Aorta (tissue), 5 donors: ENCODE measurements at places on chromosomes 1 and 21.

DNA sequence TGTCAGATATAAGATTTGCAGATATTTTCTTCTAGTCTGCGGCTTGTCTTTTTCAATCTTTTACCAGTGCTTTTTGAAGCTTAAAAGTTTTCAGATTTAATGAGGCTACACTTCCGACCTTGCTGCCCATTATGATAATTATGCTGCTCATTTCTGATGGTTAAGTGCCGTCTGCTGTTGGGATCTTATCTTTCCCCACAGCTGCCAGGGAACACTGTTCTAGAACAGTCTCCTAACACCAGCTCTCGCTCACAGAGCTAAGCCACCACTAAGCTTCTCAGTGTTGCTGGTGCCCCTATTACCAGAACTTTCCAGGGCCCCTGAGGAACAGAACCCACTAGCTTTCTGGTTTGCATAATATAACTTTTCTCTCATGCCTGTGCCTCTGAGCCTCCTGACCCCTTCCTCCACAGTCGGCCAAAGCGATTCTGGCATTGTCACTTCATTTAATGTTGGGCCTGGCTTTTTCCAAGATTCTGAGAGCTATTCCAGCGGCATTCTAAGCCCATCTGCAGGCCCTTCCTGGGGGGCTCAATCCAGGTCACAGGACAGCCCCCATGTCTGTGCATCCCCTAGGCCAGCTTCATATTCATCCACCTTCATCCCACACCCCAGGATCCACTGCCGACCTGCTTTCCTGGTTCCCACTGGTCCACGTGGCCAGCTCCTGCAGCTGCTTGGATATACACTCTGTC is 237.0 kb downstream of the PTPRU start:
- no peak overlapping the region for H3K4me3 ChIP-seq
- H3K27ac ChIP-seq = no peak overlapping the region
- no peaks in the 10 kb centered on the region for H3K36me3 ChIP-seq

DNA sequence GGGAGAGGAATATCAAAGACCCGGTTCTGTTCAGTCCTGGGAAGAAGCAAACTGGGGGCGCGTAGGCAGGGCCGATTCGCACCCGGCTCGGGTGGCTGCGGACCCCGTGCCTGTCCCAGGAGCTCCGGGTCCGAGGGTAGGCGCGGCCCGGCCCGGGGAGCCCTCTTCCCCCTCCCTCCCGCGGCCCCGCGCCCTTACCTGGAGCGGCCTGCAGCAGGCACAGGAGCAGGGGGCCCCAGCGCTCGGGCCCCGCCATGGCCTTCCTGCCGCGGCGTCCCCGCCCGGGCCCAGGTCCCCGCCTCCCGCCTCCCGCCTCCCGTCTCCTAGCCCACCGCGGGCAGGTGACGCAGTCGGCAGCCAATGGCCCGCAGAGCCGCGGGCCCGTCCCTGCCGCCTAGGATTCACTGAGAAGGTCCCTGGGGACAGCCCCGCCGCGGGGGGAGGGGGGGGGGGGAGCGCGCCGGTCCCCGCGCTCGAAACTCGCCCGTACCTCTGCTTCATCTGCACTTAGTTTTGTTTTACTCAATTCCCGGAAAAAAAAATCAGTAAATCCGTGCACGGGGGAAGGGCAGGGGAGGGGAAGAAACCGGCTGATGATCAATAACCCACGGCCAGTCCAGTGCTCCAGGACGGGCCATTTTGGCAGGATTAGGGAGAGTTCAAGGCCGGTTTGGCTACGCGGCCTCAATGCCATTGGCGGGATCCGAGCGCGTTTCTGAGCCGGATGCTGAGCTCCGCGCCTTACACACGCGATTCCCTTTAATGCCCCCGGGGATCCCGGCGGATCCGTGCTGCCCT is at the start of gene IFNLR1:
TSS of gene IFNLR1 (minus strand) at position 297 of the 798 bp plus-strand sequence. CDS start at position 256, 41 bp downstream.
- H3K27ac ChIP-seq = no peak within 1 kb of the TSS
- DNase-seq = peak; percentile 77
- no peaks in the 10 kb centered on the region for H3K36me3 ChIP-seq
- H3K4me3 ChIP-seq = peak within 1 kb of the TSS; percentile 51
- H3K4me1 ChIP-seq = no peaks in the 10 kb centered on the region
- no peaks in the 10 kb centered on the region for H3K27me3 ChIP-seq

DNA sequence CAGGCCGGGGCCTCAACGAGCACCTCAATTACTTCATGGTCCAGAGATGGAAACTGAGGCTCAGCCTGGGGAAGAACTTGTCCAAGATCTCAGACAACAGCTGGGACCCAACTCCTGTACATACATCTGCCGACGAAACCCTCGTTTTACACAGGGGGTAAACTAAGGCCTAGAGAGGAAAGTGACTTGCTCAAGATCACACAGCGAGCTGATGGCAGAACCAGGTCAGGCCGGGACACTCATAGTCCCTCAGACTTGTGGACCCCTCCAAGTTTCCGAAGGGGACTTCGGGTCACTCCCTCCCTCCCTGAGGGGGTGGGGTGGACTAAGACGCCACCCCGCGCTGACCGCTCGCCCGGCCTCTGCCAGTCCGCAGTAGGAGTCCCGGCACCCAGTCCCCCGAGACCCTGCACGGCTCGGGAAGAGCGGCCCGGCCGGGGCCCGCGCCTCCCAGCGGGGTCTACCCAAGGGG is 430 bp downstream of the WASF2 start:
- peak overlapping the region; percentile 87 for H3K27ac ChIP-seq
- no peaks in the 10 kb centered on the region for H3K27me3 ChIP-seq
- peak overlapping the region; percentile 79 for H3K4me3 ChIP-seq
- H3K4me1 ChIP-seq = no peaks in the 10 kb centered on the region
- peak; percentile 84 for DNase-seq

DNA sequence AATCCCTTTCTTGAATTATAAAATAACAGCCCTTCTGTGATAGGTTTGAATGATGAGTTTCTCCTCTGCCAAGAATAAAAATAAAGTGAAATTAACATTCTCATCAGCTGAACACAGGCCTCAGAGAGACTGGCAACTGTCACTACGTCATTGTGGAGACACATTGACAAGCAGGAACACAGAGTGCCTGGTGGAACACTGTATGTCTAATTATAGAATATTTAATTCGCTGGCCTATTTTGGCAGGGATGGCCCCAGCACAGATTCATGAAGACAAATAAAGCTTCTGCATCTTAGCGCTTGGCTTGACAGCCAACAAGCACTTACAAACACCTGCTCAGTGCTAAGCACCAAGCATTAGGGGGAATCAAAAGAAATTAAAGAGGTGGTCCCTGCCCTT is 52.0 kb upstream of the SMYD2 start:
- no peak for DNase-seq
- no peaks in the 10 kb centered on the region for H3K4me1 ChIP-seq
- no peaks in the 10 kb centered on the region for H3K36me3 ChIP-seq
- H3K27ac ChIP-seq = no peak overlapping the region

DNA sequence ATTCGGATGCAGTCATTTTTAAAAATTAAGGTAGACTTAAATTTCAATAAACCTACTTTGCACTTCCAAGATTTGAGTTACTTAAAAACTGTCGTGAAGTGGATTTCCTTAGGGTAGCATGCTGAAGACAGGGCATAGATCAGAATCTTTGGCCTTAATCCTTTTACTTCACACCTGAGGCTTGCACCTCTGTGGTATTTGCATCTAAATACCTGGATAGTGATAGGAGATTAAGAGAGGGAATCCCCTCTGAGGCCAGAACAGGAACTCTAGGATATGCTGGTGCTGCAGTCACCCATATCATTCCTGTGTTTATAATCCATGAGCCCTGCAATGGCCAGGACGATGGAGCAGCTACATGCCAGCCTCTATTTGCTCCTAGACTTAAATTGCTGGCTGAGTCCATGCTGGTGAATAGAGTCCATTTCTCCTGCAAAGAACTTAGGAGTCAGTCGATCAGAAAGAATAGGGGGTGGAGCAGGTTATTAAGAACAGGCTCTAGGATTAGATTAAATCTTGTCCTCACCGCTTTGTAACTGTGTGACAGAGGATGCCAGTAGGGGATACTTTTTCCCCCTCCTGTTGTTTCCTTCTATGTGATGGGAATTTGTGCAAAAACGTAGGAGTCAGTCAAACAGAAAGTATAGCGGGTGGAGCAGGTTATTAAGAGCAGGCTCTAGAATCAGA is 333.6 kb downstream of the DUSP10 start:
- H3K4me1 ChIP-seq = no peaks in the 10 kb centered on the region
- H3K27ac ChIP-seq = no peak overlapping the region
- no peaks in the 10 kb centered on the region for H3K36me3 ChIP-seq
- H3K27me3 ChIP-seq = no peaks in the 10 kb centered on the region

DNA sequence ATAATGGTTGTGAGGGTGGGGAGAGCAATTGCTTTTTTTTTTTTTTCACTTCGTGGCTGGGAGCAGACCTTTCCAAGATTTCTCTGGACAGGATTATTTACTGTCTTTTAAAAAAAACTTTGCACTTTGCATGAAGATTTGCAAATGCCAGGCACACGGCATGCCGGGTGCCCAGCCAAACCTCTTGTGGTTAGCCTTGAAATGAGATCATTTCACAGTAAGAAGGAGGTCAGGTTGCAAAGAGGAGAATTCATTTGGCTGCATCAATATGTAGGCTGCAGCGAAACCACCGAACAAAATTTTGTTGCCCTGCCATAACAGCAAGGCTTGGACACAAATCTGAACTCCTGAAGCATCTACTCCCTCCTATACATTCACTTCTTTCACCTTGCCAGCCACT is 36.5 kb upstream of the KCND3 start:
- H3K4me1 ChIP-seq = no peaks in the 10 kb centered on the region
- H3K27me3 ChIP-seq = no peaks in the 10 kb centered on the region
- no peak overlapping the region for H3K4me3 ChIP-seq
- no peak overlapping the region for H3K27ac ChIP-seq
